ENCODE measurements at places on chromosomes 13 and 19.
A peak's percentile ranks its signal among the peaks of the same experiment; 100 is the strongest.

DNA sequence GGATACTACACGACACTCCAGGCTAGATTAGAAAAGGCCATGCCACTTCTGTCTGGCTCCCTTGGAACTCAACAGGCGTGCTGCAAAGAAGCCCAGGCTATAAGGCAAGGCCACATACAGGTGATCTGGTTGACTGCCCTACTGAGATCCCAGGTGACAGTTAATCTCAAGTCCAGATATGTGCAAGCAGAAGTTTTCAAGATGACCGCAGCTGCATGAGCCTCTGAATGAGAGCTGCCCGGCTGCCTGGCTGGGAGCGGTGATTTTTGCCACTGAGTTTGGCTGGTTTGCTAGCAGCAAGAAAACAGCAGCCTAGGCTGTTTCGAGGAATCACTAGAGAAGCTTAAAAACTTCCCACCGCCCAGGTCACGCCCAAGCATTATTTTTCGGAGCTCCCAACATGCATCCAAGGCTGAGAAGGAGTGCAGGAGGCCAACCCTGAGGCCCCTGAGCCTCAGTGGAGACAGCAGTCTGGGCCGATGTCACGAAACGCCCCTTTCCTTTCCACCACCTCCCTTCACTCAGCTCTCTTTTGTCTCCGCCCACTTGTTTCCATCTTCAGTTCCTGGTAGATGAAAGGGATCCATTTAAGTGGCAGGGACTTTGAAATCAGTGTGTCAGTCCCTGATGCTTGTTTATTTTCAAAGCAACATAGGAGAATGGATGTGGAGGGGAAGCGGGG is 14.0 kb upstream of the URI1 start:
- no peak for DNase-seq

GRCh38 chr13:47033216-47033615 is 136.4 kb upstream of the HTR2A start:
- DNase-seq = no peak

GRCh38 chr19:3645726-3646125 is 19.1 kb upstream of the CACTIN start:
- no peak for DNase-seq

- DNase-seq = no peak
Measured at GRCh38 chr13:33910255-33910654, 92.3 kb downstream of the RFC3 start.

DNA sequence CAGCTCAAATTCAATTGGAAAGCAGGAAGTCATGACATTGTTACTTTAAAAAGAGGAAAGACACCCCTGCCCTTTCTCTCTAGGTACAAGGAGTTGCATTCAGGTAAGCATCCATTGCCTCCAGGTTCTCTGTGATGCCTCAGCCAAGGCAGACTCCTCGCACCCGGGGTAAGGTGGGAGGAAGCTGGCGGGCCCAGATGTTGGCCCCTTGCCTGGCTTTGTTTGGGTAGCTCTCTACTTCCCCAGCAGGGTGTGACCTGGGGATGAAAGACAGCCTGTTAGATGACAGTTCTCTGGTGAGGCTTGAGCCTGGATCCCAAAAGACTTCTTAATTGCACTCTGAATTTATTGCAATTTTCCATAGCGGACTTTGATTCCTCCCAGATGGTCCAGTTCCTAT is 25.6 kb downstream of the SHISA2 start:
- no peak for DNase-seq

- peak; percentile 40 for DNase-seq
Measured at GRCh38 chr19:10701955-10702525, 801 bp downstream of the QTRT1 start.

- DNase-seq = no peak
Measured at GRCh38 chr19:52602941-52603340, 32.9 kb downstream of the ZNF701 start.

DNA sequence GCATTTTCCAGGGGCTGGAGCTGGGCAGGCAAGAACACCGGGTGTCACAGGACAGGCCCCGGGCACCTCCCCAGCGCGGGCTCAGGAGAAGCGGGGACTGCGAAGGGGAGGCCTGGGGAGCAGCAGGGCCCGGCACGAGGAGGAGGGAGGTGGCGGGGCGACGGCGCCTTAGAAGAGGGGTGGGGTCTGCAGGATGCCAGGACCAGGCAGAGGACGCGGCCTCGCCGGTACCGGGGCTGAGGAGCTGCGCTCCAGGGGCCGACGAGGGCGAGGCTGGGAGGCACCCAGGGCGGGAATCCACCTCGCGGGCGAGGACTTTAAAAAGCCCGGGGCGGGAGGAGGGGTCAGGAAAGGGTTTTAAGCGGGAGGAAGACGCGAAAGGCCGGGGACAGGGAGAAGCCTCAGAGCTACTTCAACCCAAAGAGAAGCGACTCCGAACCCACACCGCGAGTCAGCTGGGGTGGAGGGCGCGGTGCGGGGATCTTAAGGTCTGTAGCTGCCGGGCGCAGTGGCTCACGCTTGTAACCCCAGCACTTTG is 665 bp downstream of the ZNF347 start:
- DNase-seq = peak; percentile 40

- DNase-seq = peak; percentile 85
Measured at GRCh38 chr19:2167896-2168618, 4.3 kb downstream of the DOT1L start.

DNA sequence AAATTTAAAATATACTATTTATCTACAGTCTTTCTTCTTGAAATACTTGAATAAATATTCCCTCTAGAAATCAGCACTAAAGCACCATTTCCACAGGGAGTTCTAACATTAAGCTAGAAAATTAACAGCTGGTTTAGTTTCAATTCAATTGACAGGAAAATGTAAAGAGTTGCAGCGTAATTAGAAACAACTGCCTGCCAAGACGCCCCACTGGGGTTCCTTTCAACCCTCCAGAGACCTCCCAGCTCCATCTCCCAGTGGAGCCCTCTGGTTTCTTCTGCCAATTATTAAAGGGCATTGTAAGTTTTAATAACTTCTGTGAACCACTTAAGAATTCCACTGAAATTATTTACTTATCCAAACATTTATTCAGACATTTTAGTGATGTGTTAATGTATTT is 4.2 kb downstream of the GJA3 start:
- DNase-seq = no peak

GRCh38 chr13:43356567-43356966 is 333.2 kb downstream of the DNAJC15 start:
- no peak for DNase-seq

- no peak for DNase-seq
Measured at GRCh38 chr19:12450844-12451243, 10.0 kb upstream of the ZNF443 start.

DNA sequence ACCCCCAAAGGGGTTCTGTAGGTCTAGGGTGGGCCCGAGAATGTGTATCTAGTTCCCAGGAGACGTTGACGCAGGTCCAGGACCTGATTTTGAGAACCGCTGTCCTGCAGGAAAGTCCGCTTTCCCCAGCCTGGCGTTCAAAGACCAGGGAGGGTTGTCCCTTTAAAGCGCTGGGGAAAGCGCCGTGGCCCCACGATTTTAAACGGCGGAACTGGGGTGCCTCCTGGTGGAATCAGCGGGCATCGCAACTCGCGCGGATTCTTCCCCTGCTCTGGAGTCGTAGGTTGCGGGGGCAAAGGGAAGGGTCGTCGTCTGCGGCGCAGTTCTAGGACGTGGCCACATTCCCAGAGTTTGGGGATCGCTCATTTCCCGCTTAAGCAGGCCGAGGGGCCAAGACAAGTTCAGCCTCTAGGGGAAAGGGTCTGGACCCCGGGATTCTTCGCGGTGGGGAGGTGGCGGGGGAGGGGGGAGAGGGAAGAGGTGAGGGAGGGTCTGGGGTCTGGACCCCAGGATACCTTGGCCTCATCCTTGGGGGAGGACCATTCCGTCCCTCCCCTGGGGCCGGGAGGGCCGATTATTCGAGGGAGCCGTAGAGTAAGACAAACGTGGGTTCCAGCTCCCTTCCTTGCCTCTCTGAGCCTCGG is 7.7 kb downstream of the PNMA8B start:
- peak; percentile 85 for DNase-seq

- DNase-seq = no peak
Measured at GRCh38 chr13:73720216-73720840, 413.9 kb downstream of the KLF12 start.

GRCh38 chr19:30634131-30634830 is 262.1 kb downstream of the ZNF536 start:
- DNase-seq = no peak

DNA sequence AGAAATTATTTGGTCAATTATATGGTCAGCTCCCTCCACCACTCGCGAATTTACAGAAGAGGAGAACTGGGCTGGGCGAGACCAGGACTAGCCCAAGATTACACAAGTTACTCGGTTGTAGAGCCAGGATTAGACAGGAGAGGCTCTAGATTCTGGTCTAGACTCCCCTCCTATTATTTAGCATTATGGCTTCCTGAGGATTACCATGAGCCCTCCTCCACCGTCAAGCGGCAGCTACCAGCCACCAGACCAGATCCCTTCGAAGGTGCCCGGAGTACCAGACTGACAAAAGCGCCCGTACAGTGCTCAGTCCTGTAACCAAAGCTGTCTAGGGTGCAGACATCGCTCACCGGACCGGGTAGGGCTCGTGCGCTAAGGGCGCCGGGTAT is 497 bp upstream of the MLNR start:
- DNase-seq = no peak

- DNase-seq = no peak
Measured at GRCh38 chr13:108437496-108437895, 168.0 kb downstream of the TNFSF13B start.

DNA sequence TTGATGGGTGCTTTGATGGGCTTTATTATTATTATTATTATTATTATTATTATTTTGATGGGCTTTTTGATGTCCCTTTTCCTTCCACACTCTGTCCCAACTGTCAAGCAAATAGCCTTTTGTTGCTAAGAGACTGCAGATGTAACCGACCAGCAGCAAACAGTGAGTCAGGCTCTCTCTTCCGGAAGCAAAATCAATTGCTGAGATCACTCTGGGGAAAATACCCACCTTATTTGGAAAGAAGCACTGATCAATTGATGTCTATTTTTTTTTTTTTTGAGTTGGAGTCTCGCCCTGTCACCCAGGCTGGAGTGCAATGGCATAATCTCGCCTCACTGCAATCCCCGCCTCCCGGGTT is 2.9 kb downstream of the LDLR start:
- DNase-seq = peak; percentile 30

GRCh38 chr13:76759877-76760276 is 126.3 kb downstream of the KCTD12 start:
- no peak for DNase-seq

DNA sequence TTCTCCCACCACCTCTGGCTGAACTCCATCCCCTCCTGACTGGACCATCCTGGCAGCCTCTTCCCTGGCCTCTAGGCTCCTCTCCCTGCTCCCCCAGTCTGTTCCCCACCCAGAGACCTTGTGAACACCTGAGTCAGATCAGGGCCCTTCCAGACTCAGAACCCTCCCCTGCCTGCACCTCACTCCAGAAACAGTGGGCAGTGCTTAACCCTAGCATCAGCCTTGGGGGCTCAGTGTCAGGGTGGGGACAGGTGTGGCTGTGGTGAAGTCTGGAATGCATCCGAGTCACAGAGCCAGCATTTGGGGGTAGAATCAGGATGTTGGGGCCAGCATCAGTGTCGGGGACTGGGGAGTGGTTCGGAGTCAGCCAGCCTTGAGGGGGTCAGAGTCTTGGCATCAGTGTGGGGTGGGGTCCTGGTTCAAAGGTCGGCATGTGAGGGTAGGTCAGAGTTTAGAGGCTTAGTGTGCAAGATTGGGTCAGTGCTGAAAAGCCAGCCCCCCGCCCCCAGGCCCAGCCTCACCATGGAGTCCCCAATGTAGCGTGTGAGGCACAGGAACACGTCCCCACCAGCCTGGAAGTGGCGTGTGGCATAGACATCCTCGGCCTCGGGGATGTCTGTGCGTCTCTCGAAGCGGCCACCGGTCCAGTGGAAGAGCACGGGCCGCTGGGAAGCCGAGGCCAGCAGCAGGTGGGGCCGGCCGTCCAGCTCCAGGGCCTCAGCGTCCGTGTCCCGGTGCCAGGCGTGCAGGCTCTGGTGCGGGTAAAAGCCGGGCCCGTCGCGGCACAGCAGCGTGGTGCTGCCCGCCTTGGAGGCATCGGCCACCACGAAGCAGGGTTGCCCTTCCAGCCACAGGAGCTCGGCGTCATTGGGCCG is 8.9 kb downstream of the LGI4 start:
- DNase-seq = no peak

DNA sequence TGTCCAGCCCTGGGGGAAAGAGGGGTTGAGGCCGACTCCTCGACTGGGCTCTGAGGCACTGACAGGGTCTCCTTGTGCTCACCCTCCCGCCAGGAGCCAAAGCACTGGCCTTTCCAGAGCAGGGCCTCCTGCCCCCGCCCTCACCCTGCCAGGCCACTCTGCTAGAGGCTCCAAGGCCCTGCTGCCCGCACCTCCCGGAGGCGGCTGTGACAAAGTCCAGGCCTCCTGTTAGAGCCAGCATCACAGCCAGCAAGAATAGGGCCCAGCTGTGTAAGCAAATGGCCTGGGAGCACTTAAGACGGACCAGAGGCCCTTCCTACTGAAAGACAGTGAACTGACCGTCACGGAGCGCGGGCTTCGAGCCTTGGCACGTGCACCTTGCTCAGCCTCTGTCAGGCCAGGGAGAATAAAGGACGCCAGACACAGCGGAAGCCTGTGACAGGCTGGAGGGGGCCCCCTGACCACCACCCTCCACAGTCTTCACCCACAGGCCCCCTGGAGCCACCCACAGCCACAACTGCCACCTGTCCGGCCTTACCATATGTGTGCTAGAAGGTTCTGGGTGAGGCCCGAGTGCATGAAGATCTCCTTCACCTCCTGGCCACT is 50.9 kb downstream of the EPS15L1 start:
- no peak for DNase-seq

Measured in mucosa of descending colon (tissue), 3 donors.